ENCODE measurements at places on chromosomes 3 and 15. TPM values are rescaled to one million over a fixed set of nuclear protein-coding genes. Genes with fewer than 3 reads are reported as not detected.

KBTBD13 gene
- not detected for total RNA-seq

PLXNB1 gene
- 10.5 TPM for total RNA-seq

CP gene
- 5.3 TPM for total RNA-seq

PODXL2 gene
- total RNA-seq = 10.3 TPM

GOLGA6B gene
- total RNA-seq = not detected
